Right ventricle myocardium inferior (tissue), 1 donor: ENCODE measurements at places on chromosomes 13 and 19. TPM values are rescaled to one million over a fixed set of nuclear protein-coding genes. Genes with fewer than 3 reads are reported as not detected.

The FUT6 gene
- total RNA-seq: not detected

DNA sequence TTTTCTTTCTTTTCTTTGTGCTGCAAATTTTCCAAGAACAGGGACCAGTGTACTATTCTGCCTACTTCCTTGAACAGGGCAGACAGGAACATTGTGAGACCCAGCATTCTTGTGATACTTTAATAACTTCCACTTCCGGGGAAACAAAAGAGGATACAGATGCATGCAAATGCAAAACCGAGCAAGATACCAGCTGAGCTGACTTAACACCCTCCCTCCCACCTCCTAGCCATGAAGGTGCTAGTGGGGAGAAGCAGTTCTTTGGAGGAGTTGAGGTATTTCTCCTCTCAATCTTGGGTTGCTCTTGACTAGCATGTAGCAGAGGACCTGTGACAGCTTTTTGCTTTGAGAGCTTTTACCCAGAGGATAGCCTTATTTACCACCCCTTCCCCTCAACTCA lies 111.2 kb downstream of the KLF5 start:
- DNase-seq: no peak

DNA sequence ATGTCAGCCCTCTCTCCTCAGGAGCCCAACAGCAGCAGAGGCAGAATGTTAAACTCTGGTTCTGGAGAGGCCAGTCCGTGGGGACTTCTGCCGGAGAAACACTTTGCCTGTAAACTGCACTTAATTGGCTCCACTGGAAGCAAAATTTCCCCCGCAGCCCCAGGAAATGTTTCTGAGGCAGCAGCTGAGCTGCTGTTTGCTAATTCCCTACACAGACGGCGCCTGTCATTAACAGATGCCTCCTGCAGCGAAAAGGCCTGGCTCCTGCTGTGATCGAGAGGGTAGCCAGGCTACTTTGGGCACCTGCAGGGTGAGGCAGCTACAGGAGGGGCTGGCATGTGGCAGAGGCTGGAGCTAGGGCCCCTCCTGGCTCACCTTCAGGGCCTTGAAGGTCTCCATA lies 5.2 kb upstream of the TM6SF2 start:
- no peak for DNase-seq

The SBK2 gene
- total RNA-seq: 12.7 TPM

The OR10H1 gene
- not detected for total RNA-seq

DNA sequence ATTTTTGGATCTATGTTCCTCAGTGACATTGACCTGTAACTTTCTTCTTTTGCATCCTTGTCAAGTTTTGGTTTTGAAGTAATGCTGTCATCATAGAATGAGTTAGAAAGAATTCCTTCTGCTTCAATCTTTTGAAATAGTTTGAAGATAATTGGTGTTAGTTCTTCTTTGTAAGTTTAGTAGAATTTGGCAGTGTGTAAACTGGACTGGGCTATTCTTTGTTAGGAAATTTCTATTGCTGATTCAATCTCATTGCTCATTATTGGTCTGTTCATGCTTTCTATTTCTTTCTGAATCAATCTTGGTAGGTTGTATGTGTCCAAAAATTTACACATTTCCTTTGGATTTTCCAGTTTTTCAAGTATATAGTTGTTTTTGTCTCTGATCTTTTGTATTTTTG lies 101.7 kb upstream of the SPRY2 start:
- no peak for DNase-seq

GRCh38 chr19:47322058-47322457 lies 9.9 kb upstream of the C5AR2 start:
- DNase-seq: no peak

The ZNF426 gene
- 12.4 TPM for total RNA-seq

DNA sequence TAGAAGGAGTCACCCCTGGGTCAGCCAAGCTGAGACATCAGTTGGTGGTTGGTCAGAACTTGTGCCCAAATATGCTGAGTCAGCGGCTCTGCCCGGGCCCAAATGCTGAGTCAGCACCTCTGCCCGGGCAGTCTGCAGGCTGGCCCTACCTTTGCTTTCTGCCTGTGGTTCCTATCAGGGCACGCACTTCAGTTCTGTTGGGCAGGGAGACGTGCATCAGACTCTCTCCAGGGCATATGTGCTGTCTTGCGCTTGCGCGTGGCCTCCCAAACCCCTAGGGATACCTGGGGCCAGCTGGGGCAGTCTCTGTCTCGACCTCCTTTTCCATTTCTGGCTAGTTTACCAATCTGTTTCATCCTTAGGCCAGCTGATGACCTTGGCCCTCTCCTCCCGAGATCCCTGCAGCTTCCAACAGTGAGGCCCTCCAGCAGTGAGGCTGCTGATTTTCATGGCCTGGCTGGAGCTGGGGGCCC lies 24.4 kb upstream of the LDLR start:
- DNase-seq: peak; percentile 62

- DNase-seq: no peak
These were observed 19.7 kb upstream of the ERCC5 start for GRCh38 chr13:102825921-102826706.

DNA sequence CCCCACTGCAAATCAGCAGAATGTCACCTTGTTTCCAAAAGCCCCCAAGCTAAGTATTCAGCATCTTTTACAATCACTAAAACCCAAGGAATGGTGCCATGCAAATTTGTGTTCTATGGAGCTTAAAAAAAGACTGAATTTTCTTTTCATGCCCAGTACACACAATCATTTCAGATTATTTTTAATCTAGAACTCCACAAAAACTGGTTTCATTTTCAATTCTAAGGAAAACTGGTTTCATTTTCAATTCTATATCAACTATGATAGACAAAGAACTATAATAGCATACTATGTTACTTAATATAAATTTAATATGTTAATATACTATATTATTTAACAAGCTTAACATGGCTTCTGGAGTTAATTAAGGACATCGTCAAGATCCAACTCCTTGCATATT lies 88.4 kb upstream of the DOCK9 start:
- no peak for DNase-seq

The OR4F17 gene
- total RNA-seq: not detected

The GPR4 gene
- total RNA-seq: 5.4 TPM

GRCh38 chr13:25753976-25754375 lies 297.8 kb downstream of the SHISA2 start:
- DNase-seq: no peak

The RGCC gene
- total RNA-seq: 41.4 TPM

GRCh38 chr13:46173656-46174055 lies 8.3 kb downstream of the LCP1 start:
- no peak for DNase-seq

DNA sequence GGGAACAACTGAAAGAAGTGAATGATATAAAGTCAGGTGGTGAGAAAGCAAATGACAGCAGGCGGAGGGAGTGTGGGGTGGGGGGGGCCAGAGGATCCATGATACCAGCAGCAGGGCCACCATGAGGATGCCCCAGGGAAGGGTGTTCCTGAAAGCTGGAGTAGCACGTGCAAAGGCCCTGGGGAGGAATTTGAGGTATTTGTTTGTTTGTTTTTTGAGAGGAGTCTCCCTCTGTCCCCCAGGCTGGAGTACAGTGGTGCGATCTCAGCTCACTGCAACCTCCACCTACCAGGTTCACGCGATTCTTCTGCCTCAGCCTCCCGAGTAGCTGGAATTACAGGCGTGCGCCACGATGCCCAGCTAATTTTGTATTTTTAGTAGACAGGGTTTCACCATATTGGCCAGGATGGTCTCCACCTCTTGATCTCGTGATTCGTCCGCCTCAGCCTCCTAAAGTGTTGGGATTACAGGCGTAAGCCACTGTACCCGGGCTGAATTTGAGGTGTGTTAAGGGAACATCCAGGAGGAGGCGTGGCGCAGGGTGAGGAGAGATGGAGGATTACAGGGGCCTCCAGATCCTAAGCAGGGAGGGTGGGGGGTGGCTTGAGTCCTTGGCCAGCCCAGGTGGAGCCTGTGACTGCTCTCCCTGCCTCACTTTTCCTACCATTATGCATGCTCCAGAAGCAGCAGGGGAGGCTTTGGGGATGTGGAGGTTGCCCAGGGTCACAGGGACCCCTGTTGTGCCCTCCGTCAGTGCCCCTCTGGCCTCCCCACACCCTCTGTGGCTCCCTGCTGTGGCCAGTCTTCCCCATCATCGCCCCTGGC lies 12.4 kb upstream of the JUND start:
- no peak for DNase-seq

GRCh38 chr19:1241417-1242095 lies at the start of gene ATP5F1D:
TSS of gene ATP5F1D (plus strand) at chr19:1241751. CDS start at chr19:1241851, 100 bp downstream.
- peak; percentile 97 for DNase-seq

The CDC34 gene
- 109 TPM for total RNA-seq

DNA sequence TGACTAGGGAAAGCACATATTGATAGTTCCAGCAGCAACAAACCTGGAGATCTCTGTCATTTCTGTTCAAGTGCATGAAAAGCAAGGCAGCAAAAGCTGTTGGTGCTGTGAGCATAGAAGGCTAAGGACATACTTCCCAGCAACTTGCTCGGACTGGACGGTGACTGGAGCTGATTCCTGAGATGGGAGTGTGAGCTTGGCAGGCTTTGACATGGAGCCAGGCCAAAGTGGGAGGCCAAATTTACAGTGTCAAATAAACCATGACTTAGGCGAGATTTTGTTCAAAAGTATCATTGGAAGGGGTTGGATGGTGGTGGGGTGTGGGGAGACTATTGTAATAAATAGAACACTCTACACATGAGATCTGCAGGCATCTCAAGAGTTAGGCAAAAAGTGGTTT lies 5.9 kb upstream of the ARGLU1 start:
- DNase-seq: peak; percentile 74

The TNFSF11 gene
- total RNA-seq: not detected

The FXYD1 gene
- 556 TPM for total RNA-seq

GRCh38 chr13:21055016-21055415 lies 6.4 kb downstream of the LATS2 start:
- DNase-seq: no peak

- no peak for DNase-seq
These were observed 3.5 kb upstream of the S1PR5 start for GRCh38 chr19:10520652-10521318.
